ENCODE measurements at places on chromosomes 13 and 19.

GRCh38 chr13:113632706-113633484 lies 25.1 kb downstream of the ATP4B start:
- no peak for DNase-seq

GRCh38 chr13:40665126-40666044 lies 1.1 kb downstream of the FOXO1 start:
- no peak for DNase-seq

DNA sequence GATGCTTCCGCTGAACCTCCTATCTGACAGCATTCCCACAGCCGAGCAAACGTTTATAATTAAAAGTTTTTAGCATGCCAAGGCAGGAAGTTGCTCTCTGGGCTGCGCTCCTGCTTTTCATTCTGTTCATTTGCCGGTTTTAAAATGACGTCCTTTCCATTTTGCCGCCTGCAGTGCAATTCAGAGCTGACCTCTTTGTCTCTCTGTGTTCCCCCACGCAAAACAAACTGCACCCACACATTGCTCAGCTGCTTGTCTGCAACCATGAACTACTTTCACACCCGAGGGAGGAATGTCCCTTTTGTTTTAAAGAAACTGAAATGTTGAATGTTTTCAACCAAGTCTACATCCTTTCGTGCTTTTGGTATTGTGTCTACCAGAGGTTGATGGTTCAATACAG lies 416.5 kb downstream of the EFNB2 start:
- DNase-seq: peak; percentile 12

DNA sequence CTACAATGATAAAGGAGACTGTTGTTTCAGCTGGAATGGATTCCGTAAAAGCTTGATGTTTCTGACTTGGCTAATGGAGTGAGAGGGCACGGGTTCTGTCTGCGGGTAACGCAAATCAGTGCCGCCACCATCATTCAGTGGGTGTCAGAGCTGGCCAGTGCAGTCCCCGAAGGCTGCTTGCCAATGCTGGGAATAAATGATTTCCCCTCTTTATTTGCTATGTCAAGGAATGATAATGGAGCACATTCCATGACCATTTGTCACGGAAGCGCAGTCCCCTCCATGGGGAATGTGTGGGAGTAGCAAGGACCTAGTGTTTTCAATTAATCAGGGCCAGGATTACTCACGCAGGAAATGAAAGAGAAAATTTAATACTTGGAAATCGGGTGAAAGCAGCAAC lies 899.3 kb downstream of the UQCRFS1 start:
- DNase-seq: no peak

- DNase-seq: no peak
Measured at GRCh38 chr19:56699552-56699951, 28.0 kb upstream of the ZNF835 start.

GRCh38 chr19:35352448-35353304 lies 5.0 kb downstream of the FFAR1 start:
- peak; percentile 76 for DNase-seq

- no peak for DNase-seq
Measured at GRCh38 chr13:98978280-98978679, 416 bp upstream of the DOCK9 start.

DNA sequence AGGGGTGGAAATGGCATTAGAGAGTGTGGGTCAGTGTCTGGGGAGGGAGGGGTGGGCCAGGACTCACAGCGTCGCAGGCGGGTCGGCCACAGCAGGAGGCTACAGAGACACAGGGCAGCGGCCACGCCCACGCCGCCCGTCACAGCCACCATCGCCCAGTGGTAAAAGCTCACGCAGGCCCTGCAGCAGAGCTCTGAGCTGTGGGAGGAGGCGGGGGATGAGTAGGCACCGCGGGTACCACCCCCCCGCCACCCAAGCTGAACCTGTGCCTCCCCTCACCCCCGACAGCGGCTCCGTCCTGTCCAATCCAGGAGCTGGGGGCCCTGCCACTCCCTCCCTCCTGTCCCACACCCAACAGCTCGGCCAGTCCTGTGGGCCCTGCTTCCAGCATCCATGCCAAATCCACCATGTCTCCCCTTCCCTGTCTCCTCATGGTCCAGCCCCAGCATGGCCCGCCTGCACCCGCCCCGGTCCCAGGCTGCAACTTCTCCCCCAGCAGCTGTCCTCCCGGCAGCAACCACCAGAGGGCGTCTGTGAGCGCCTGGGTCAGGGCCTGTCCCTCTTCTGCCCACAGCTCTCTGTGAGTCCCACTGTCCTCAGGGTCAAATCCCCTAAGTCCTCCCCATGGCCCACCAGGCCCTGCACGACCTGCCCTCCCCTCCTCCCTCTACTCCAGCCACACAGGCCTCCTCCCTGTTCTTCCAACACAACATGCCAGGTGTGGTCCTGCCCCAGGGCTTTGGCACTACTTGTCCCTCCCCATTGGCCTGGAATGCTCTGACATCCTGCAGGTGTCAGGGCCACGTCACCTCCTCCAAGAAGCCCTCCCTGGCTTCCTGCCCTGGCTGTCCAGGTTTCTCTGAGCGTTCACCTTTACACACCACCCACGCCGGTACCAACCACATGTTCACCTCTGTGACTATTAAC lies 6.0 kb downstream of the TEKTIP1 start:
- DNase-seq: peak; percentile 90

DNA sequence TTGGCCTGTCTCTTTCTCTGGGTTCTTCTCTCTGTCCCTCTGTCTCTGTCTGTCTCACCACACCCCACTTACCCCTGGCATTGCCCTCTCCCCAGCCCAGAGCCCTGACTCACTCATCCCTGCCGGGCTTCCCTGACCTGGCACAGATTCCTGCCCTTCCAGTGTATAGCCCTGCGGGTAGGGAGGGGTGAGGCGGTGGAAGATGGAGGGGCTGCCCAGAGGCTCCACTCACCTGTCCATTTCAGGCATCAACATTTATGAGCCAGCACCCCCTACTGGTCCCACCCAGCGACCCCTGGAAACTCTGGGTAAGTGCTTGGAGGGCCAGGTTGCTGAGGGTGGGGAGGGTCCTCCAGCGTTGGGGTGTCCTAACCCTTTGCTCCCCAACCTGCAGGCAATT lies 1.0 kb downstream of the NCCRP1 start:
- DNase-seq: no peak

DNA sequence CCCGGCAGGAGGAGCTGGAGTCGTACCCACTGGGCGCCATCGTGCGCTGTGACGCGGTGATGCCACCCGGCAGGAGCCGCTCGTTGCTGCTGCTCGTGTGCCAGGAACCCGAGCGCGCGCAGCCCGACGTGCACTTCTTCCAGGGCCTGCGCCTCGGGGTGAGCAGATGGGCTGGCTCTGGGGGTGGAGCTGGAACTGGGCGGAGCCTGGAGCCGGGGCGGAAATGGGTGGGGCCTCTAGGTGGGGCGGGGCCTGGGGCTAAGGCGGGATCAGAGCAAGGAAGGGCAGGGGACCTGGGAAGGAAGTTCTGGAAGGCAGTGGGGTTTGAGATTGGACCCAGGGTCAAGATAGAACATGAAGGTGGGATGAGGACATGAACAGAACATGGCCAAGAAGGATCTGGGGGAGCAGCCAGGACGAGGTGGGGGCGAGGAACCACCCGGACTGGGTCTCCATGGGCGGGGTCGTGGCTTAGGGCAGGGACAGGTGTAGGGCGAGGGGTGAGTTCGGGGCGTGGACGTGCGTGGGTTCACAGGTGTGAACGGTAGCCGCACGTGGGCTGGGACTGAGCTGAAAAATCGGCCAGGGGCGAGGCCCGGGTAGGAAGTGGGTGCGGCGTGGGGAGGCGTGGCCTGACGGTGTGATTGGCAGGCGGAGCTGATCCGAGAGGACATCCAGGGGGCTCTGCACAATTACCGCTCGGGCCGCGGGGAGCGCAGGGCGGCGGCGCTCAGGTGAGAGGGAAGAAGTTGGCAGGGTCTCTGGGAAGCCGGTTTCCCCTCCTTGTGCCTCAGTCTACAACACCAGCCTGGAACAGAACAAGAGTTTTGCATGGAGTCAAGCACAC lies 4.7 kb downstream of the EPS8L1 start:
- DNase-seq: no peak

DNA sequence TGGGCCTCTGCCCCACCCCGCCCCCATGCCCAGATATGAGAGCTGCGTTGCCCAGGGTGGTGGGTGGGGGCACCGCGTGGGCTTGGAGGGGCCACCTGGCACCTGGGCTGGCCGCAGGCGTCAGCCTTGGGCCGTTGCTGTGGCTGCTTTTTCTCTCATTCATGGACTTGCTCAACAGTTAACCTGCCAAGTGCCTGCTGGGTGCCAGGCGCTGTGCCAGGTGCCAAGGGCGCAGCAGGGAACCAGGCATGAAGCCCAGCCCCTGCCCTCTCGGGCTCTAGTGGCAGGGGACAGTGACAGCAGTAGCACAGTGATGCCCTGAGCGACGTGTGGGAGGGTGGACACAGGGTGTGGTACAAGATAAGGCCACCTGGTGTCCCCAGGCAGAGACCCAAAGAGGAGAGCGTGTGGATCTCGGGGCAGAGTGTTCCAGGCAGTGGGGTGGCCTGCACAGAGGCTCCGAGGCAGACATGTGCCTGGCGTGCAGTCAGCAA lies 28.1 kb downstream of the DHX34 start:
- no peak for DNase-seq

DNA sequence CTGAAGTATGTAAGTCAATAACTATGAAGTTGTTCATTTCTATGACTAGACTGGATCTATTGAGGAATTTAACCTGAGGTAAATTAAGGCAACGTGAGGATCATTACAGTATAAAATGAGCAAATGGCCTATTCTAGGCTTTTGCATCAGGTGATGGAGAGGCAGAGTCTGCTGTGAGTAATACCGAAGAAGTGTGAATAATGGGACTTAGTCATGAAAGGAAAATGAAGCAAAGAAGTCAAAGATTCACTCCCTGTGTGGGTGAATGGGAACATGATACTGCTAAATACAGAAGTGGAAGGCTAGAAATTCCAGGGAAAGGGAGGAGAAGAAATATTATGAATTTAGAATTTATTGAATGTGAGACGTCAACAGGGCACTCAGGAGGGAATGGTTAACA lies 774.1 kb downstream of the LIG4 start:
- DNase-seq: no peak

DNA sequence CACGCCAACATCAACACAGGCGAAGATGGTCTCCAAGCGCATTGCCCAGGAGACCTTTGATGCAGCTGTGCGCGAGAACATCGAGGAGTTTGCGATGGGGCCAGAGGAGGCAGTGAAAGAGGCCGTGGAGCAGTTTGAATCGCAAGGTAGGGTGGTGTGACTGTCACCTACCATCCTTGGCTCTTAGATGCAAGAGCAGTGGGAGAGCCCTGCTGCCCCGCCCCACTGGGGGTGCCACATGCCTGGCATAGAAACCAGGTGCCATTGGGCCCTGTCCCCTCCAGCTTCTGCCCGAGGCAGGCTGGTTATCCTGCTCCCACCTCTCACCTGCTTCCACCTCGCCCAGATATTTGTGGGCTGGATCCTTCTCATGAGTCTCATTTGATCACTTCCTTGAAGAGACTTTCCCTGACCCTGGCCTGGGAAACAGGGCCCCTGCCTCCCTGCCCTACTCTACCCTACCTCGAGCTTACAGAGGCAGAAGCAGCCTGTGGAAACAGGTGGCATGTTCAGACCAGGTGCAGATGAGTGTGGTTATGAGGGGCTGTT lies 9.4 kb downstream of the ARMC6 start:
- DNase-seq: no peak

- DNase-seq: no peak
Measured at GRCh38 chr19:31810536-31811109, 461.4 kb upstream of the TSHZ3 start.

DNA sequence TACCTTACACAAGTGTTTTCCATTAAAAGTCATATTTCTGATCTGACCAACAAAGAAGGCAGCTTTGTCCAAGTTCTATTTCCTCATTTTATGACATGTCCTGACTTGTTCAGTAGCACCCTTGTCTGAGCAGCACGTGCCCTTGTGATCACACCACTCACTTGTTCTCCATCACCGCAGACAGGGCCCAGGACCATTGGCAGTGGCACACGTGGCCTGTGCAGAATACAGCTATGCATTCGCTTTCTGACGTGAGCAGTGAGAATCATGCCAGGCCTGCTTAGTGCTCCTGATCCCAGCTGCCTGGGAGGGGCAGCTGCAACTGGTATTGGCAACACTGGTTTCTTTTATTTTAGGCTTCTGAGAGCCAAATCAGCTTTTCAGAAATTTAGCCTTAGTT lies 134.2 kb downstream of the FRY start:
- peak; percentile 75 for DNase-seq

GRCh38 chr19:42191855-42192254 lies 25.6 kb downstream of the DEDD2 start:
- DNase-seq: no peak

GRCh38 chr19:29712744-29713516 lies 2.1 kb downstream of the C19orf12 start:
- DNase-seq: no peak

- no peak for DNase-seq
Measured at GRCh38 chr19:18484992-18485391, 36.9 kb downstream of the ELL start.

- DNase-seq: peak; percentile 26
Measured at GRCh38 chr13:99376132-99376531, 68.9 kb upstream of the GPR183 start.

DNA sequence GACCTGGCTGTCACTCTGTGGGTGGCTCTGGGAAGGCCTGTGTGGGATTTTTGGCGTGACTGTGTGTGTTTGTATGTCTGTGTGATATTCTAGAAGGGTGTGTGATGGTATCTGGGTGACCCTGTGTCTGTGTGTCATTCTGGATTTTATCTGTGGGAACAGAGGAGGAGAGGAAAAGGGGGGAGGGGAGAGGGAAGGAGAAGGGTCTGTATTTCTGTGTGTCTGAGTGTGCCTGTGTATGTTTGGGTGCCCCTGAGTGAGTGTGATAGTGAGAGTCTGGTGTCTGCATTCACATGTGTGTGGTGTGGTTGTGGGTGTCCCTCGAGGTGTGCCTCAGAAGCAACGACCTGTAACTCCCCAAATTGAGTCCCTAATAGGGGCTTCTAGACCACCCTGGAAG lies 8.1 kb upstream of the NFIX start:
- no peak for DNase-seq

GRCh38 chr19:1766800-1767352 lies 13.6 kb downstream of the ONECUT3 start:
- DNase-seq: no peak
